ENCODE measurements at places on chromosomes 1 and 21. TPM values are rescaled to one million over a fixed set of nuclear protein-coding genes. Genes with fewer than 3 reads are reported as not detected.

DNA sequence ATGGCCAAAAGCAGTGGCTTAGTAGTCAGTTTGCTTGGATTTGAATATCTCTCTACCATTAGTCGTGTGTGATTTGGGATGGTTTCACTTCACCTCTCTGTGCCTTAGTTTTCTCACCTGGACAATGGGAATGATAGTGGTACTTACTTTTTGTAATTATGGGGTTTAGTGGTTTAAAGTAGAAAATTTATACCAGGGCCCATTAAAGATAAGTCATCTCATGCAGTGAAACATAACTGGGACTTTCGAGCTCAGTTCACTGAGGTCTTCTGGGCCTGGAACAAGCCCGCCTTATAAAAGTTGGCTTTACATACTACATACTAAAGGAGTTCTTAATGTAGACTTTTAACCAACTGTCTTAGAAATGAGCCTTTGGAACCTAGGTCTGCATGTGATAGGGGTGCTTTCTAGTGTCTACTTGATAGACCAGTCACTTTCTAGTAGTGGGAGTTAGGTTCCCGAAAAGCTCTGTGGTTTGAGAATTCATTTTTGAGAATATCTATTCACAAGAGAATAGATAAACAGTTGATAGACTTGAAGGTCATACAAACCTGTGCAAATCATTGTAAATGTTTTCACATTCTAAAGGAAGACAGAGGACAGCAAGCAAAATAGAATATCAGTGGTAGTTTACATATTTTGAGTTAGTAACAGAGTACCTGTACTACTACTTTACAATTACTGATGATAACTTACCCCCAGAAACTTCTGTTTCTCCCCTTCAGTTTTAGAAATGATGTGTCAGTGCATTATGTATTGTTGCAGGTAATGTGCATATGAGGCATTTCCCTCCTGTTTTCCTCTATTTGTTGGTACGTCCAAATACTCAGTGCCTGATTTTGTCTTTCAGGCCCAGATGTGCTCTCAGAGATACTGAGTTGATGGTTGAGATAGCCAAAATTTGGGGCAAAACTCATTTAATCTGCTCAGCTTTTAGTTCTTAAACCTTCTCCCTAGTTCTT is 48.0 kb downstream of the DYRK1A start:
- H3K4me3 ChIP-seq, result no peak overlapping the region
- no peaks in the 10 kb centered on the region for H3K27me3 ChIP-seq
- H3K36me3 ChIP-seq, result no peaks in the 10 kb centered on the region
- H3K4me1 ChIP-seq, result peaks cover 68% of the 10 kb centered on the region

GRCh38 chr1:182262425-182262824 is 129.2 kb downstream of the GLUL start:
- H3K27me3 ChIP-seq, result no peaks in the 10 kb centered on the region
- no peak overlapping the region for H3K4me3 ChIP-seq
- H3K4me1 ChIP-seq, result no peaks in the 10 kb centered on the region
- no peaks in the 10 kb centered on the region for H3K36me3 ChIP-seq
- no peak overlapping the region for H3K27ac ChIP-seq

DNA sequence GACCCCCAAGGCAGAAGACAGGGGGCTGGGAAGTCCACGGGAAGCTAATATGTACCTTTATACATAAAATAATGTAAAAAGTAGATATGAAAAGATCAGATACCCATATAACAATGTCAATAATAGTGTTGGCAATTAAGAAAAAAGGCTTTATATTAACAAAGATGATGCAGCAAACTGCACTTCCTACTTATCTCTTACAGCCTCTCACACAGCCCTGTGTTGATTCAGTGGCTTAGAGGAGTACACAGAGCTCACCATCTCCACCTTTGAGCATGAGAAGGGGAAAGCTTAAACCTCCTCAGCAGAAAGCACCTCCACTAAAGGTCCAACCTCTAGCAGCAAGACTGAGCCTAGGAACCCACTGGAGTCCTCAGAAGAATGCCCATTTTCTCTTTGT is 7.2 kb upstream of the VSIG8 start:
- H3K27me3 ChIP-seq, result no peaks in the 10 kb centered on the region
- H3K4me1 ChIP-seq, result no peaks in the 10 kb centered on the region
- DNase-seq, result no peak
- no peak overlapping the region for H3K4me3 ChIP-seq

DNA sequence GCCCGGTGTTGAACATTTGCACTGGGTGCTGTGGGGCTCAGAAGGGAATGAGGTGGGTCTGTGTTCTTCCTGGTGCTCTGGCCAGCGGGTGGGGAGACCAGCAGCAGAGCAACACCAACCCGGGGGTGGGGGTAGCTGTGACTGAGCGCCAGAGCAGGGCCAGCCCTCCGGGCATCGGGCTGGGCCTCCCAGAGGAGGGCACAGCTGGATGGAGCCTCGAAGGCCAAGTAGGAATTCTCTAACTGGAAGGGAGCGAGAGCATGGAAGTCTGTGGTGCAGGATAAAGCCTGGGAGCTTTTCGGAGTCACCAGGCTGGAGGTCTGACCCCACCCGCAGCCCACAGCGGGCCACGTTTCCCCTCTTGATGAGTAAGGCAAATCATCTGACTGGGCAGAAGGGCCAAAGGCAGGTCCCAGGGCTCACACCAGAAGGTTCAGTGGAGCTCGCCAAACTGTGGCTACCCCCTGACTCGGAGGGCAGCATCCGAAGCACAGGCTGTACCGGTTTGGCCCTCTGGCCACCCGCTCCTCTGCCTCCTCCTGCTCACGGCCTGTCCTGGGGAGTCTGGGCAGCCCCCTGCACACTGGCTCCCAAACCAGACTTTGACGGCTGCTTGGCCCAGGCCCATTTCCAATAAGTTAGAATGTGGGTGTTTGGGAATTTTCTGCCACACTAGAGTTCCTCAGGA is 18.8 kb downstream of the SLC1A7 start:
- H3K4me3 ChIP-seq, result no peak overlapping the region
- peak overlapping the region; percentile 68 for H3K27ac ChIP-seq
- no peaks in the 10 kb centered on the region for H3K36me3 ChIP-seq
- no peaks in the 10 kb centered on the region for H3K27me3 ChIP-seq
- no peak for DNase-seq

- DNase-seq, result no peak
- H3K4me1 ChIP-seq, result peaks cover 18% of the 10 kb centered on the region
- H3K36me3 ChIP-seq, result no peaks in the 10 kb centered on the region
- H3K4me3 ChIP-seq, result peak overlapping the region; percentile 67
- H3K27ac ChIP-seq, result no peak overlapping the region
- peaks cover 14% of the 10 kb centered on the region for H3K27me3 ChIP-seq
These were observed 319 bp downstream of the HES2 start for GRCh38 chr1:6419397-6419803.

GRCh38 chr1:234875953-234876855 is 252.4 kb downstream of the TOMM20 start:
- no peaks in the 10 kb centered on the region for H3K4me1 ChIP-seq
- DNase-seq, result no peak
- H3K4me3 ChIP-seq, result no peak overlapping the region
- H3K36me3 ChIP-seq, result no peaks in the 10 kb centered on the region
- no peak overlapping the region for H3K27ac ChIP-seq
- no peaks in the 10 kb centered on the region for H3K27me3 ChIP-seq

DNA sequence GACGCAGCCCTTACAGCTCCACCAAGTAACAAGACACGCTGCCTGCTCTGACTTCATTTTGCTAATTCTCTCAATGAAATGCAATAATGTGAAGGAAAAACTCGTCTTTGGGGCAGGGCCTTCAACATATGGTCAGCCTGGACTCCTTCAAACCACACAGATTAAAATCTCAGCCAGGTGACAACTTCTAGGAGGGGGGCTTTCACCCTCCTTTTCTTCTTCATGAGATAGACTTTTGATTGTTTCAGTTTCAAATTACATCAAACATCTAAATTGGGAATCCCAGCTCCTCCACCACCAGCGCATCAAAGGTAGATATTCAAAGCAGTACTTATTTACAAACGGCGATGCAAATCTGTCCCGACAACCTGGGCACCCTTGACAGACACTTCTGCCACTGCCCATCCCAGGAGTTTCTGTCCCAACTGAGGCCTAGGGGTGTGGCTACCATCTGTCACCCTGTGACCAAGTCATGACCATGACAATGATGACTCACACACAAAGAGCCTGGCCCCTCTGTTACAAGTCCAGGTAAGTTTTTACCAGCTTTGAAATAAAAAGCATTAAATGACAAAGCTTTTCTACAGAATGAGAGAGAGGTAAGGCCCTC is 29.7 kb downstream of the SSBP3 start:
- no peaks in the 10 kb centered on the region for H3K27me3 ChIP-seq
- peaks cover 6% of the 10 kb centered on the region for H3K36me3 ChIP-seq
- no peak for DNase-seq
- no peak overlapping the region for H3K4me3 ChIP-seq
- no peak overlapping the region for H3K27ac ChIP-seq
- H3K4me1 ChIP-seq, result peaks cover 4% of the 10 kb centered on the region

DNA sequence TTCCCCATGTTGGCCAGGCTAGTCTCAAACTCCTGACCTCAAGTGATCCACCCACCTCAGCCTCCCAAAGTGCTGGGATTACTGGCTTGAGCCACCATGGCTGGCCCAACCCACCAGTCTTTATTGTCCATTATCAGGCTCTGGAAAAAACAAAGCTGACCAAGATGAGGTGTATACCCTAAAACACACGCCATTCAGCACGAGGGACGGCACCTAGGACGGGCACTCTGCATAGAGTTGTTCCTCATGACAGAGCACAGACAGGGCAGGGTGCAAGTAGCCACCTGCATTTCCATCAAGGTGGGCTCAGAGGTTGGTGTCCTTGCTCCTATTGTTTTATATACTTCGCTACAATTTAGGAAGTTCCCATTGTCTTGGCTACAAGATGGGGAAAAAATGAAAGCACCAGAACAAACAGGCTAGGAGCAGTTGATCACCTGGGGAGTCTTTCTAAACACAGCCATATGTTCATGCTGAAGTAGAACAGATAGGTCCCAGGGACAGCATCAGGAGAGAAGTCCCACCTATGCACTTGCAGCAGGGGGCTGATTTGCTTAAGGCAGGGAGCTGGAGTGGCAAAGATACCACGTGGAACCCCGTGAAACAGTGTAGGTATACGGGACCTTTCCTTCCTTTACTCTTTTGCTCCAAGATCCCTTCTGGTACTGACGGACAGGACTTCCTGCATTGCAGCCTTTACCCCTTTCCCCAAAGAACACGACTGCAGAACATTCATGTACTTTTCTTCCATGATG is 4.5 kb downstream of the KRTCAP2 start:
- H3K4me3 ChIP-seq, result no peak overlapping the region
- no peak overlapping the region for H3K27ac ChIP-seq
- peaks cover 18% of the 10 kb centered on the region for H3K4me1 ChIP-seq
- no peaks in the 10 kb centered on the region for H3K27me3 ChIP-seq
- no peak for DNase-seq

DNA sequence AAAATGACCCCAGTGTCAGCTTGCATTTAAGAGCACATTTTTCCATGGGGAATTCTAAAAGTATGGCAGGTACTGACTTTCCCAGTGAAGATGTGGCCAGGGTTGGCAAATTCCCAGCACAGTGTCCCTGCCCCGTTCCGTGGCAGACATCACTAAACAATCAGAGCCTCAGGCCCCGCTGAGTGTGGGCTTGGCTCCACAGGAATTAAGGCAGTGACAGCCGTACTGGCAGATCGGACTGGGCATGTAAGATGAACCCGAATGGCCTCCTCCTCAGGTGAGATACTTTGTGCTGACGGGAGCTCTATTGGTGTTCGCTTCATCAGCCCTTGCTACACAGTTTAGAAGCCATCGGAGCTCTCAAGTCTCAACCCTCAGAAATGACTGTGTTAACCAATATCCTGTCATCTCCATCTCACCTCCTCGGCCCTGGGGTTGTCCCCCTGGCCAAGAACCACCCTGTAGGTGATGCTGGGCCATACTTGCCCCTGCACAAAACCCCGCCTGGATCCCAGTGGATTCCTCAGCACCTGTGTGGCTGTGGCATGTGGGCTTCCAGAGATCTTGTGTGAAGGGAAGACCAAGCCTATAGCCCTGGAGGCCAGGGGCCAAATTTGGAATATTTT is 29.0 kb upstream of the ABCG1 start:
- H3K27me3 ChIP-seq, result no peaks in the 10 kb centered on the region
- H3K27ac ChIP-seq, result no peak overlapping the region
- no peak overlapping the region for H3K4me3 ChIP-seq
- H3K4me1 ChIP-seq, result no peaks in the 10 kb centered on the region
- H3K36me3 ChIP-seq, result no peaks in the 10 kb centered on the region

DNA sequence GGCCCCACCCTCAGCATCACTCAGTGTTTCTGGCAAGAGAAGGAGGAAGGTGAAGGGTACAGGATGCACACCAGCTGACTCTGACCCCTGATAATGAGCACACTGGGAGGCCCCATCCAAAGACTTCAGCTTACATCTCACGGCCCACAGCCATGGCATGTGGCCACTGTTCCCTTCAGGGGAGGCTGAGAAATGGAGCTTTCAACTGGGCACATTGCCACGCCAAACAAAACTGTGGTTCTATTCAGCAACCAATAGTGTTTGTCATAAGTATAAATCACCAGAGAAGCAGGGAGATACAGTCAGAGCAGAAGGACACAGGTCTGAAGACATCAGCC is 12.7 kb upstream of the TRAF3IP3 start:
- no peaks in the 10 kb centered on the region for H3K36me3 ChIP-seq
- no peaks in the 10 kb centered on the region for H3K4me1 ChIP-seq
- DNase-seq, result no peak

DNA sequence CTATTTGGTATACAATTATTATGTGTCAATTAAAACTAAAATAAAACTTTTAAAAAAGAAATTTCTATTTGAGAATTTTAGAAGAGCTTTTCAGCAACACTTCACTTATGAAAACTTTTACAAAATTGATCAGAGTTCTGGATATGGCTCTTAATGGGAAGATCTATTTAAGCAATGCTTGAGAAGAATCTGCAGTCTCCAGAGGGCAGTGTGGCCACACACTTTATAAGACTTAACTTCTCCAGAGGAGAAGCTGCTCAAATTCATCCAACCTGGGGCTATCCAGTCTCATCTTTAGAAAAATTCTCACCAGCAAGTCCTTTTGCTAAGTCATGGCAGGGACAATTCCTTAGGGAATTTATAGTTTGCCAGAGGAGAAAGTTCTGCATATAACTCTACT is 25.2 kb upstream of the AGO1 start:
- DNase-seq, result no peak
- H3K27ac ChIP-seq, result no peak overlapping the region
- no peaks in the 10 kb centered on the region for H3K27me3 ChIP-seq
- no peak overlapping the region for H3K4me3 ChIP-seq

- no peaks in the 10 kb centered on the region for H3K36me3 ChIP-seq
- no peaks in the 10 kb centered on the region for H3K4me1 ChIP-seq
- H3K27me3 ChIP-seq, result no peaks in the 10 kb centered on the region
- no peak overlapping the region for H3K4me3 ChIP-seq
- DNase-seq, result no peak
These were observed 296.1 kb upstream of the SGIP1 start for GRCh38 chr1:66237722-66238479.

GRCh38 chr1:234241941-234242490 is 131.2 kb upstream of the COA6 start:
- no peak overlapping the region for H3K4me3 ChIP-seq
- no peak for DNase-seq
- no peaks in the 10 kb centered on the region for H3K27me3 ChIP-seq
- H3K36me3 ChIP-seq, result no peaks in the 10 kb centered on the region

GRCh38 chr1:208551633-208552320 is 307.6 kb upstream of the PLXNA2 start:
- no peak overlapping the region for H3K27ac ChIP-seq
- no peaks in the 10 kb centered on the region for H3K36me3 ChIP-seq
- H3K27me3 ChIP-seq, result no peaks in the 10 kb centered on the region
- H3K4me1 ChIP-seq, result no peaks in the 10 kb centered on the region

NBPF9 gene
- 29.4 TPM for total RNA-seq

OR2L13 gene
- not detected for total RNA-seq

PTPN22 gene
- total RNA-seq, result 8.1 TPM

USH2A gene
- not detected for total RNA-seq

SLAMF9 gene
- total RNA-seq, result not detected

GJA9 gene
- not detected for total RNA-seq
